ENCODE measurements at places on chromosomes 6 and 20.

GRCh38 chr20:64108731-64109681, 1.6 kb upstream of the NPBWR2 start:
- no peak for DNase-seq

DNA sequence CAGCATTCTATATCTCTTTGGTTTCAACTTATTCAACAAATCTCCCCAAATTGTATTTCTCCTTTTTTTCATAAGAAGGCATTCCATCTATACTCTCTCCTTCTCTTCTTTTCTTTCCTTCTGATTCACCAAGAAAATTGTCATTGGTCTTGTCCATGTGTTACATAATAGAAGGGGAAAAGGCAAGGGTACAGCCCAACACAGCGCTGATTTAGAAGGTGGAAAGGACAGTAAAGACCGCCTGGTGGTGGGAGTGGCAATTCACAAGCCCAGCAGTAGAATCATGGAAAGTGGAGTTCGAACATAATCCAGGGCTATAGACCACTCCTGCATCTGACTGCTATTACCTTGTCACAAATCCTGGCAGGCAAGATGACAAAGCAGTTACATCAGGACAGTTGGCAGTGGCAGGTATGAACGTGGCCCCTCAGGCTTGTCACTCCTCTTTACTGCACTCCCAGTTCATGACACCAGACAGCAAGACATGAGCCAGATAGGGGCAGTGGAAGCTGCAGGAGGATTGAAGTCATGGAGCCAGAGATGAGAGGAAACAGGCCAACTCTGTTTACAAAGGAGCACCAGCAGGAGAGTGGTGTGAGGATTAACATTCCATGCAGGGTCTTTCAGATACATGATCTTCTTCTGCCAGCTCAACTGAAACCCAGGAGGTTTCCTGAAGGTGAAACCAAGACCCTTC, 2.1 kb upstream of the TNFAIP3 start:
- DNase-seq, result no peak

- no peak for DNase-seq
Observed at GRCh38 chr6:140044626-140045025, 670.2 kb upstream of the CITED2 start.

DNA sequence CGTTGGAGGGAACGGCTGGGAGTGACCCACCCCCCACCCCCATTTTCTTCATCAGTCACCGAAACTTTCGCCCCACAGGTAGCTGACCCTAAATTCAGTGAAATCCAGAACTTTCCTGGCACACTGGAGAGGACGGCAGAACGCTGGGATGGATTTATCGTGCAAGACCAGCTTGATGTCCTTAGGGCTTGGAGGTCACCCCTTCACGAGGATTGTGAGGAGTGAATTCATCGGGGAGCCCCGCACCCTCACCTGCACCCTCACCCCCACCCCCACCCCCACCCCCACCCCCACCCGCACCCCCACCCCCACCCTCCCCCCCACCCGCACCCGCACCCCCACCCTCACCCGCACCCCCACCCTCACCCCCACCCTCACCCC, 13.3 kb upstream of the TCFL5 start:
- DNase-seq, result no peak

- DNase-seq, result no peak
Observed at GRCh38 chr6:164005004-164005711, 590.6 kb downstream of the QKI start.

DNA sequence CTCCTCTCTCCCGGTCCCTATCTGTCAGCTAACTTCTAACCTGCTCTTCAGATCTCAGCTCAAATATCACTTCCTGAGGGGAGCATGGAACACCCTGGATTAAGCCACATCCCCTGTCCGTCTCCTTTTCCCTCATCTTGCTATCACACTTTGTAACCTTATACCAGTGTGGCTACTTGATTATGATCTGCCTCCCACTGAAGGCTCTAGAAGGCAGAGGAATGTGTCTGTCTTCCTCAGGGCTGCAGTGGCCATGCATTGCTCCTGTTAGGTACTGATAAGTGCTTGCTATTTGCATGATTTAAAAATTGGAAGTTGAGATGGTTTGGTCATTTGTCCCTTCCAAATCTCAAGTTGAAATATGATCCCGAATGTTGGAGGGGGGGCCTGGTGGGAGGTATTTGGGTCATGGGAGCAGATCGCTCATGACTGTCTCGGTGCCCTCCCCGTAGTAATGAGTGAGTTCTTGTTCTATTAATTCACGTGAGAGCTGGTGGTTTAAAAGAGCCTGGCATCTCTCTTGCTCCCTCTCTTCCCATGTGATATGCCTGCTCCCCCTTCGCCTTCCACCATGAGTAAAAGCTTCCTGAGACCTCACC, 71.4 kb downstream of the PLCB4 start:
- DNase-seq, result no peak

- no peak for DNase-seq
Observed at GRCh38 chr6:88914180-88914579, 49.2 kb downstream of the RNGTT start.

All from HS-5 (cell line).